ENCODE measurements at places on chromosomes 1 and 21. TPM values are rescaled to one million over a fixed set of nuclear protein-coding genes. Genes with fewer than 3 reads are reported as not detected.

The GJA9 gene
- polyA plus RNA-seq = not detected

The LAMB3 gene
- polyA plus RNA-seq = 2.5 TPM

The EIF2D gene
- 43.0 TPM for polyA plus RNA-seq

The AXDND1 gene
- polyA plus RNA-seq = not detected

The LRRC3 gene
- polyA plus RNA-seq = 2.3 TPM

The AADACL3 gene
- polyA plus RNA-seq = not detected

The CXADR gene
- polyA plus RNA-seq = 0.32 TPM

The FCN3 gene
- polyA plus RNA-seq = not detected

The SPRR5 gene
- polyA plus RNA-seq = not detected

The GBP2 gene
- polyA plus RNA-seq = 0.99 TPM

The PTGER3 gene
- 1.7 TPM for polyA plus RNA-seq

The NFIA gene
- 24.3 TPM for polyA plus RNA-seq

The PERM1 gene
- polyA plus RNA-seq = 2.1 TPM

The LCE1A gene
- polyA plus RNA-seq = not detected

The MEX3A gene
- polyA plus RNA-seq = 31.9 TPM

The CD1B gene
- polyA plus RNA-seq = not detected

The FCRLA gene
- polyA plus RNA-seq = 0.48 TPM

The RNU1-2 gene
- not detected for polyA plus RNA-seq

The GJC2 gene
- 1.3 TPM for polyA plus RNA-seq

The SLC2A5 gene
- polyA plus RNA-seq = 3.4 TPM

The KISS1 gene
- 0.29 TPM for polyA plus RNA-seq

The WNT4 gene
- 3.2 TPM for polyA plus RNA-seq

The SIM2 gene
- 11.2 TPM for polyA plus RNA-seq

The CFHR2 gene
- not detected for polyA plus RNA-seq

The AVPR1B gene
- polyA plus RNA-seq = 0.35 TPM

The CTSS gene
- polyA plus RNA-seq = 13.5 TPM

The CRP gene
- not detected for polyA plus RNA-seq

The RGS18 gene
- 1.2 TPM for polyA plus RNA-seq

The PDE9A gene
- 11.3 TPM for polyA plus RNA-seq

The UTS2 gene
- polyA plus RNA-seq = not detected

The SLC1A7 gene
- polyA plus RNA-seq = 0.52 TPM

The EPS8L3 gene
- not detected for polyA plus RNA-seq

The FAM72C gene
- polyA plus RNA-seq = 1.8 TPM

The ESRRG gene
- 19.4 TPM for polyA plus RNA-seq

The C8B gene
- not detected for polyA plus RNA-seq

The MYBPH gene
- polyA plus RNA-seq = 271 TPM

The PROK1 gene
- not detected for polyA plus RNA-seq

The TMEM81 gene
- polyA plus RNA-seq = 2.3 TPM

The VWA5B1 gene
- polyA plus RNA-seq = 0.65 TPM

The KIF14 gene
- 2.5 TPM for polyA plus RNA-seq

The FAAH gene
- 21.3 TPM for polyA plus RNA-seq

The TEX38 gene
- polyA plus RNA-seq = 0.16 TPM

The LRRC38 gene
- 34.7 TPM for polyA plus RNA-seq

The OPTC gene
- not detected for polyA plus RNA-seq

The KRTAP7-1 gene
- not detected for polyA plus RNA-seq

The SMIM1 gene
- polyA plus RNA-seq = 8.4 TPM

The PLA2G2F gene
- not detected for polyA plus RNA-seq

The HUNK gene
- 7.4 TPM for polyA plus RNA-seq

The TNFRSF4 gene
- polyA plus RNA-seq = 2.3 TPM

The FCER1G gene
- polyA plus RNA-seq = 22.0 TPM

All from muscle of leg (tissue), 16 donors.